ENCODE measurements at places on chromosomes 1 and 21.

DNA sequence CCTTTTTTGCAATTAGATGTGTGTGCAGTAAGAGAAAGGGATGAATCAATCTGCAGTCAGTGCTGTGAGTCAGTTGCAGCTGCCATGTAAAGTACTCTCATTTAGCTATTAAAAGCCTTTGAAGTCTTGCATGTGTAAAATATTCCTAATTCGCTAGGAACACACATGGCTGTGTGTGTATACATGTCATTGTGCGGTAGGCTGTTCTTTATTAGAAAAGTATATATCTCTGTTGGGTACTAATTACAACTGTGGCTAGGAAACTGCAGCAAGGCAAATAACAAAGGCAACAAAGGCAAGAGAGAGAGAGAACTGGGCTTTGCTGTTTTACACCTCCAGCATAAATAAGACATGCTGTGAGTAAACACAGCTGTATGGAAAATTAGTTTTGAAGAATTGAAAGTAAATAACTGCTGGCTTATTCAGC is 41.7 kb downstream of the EPB41 start:
- DNase-seq: no peak

GRCh38 chr1:51044834-51045233 is 57.2 kb upstream of the C1orf185 start:
- no peak for DNase-seq

- no peak for DNase-seq
Measured at GRCh38 chr1:230648114-230648513, 5.8 kb downstream of the COG2 start.

- no peak for DNase-seq
Measured at GRCh38 chr1:151371370-151372057, 991 bp downstream of the SELENBP1 start.

- DNase-seq: no peak
Measured at GRCh38 chr1:77565321-77565720, 117.1 kb downstream of the ZZZ3 start.

DNA sequence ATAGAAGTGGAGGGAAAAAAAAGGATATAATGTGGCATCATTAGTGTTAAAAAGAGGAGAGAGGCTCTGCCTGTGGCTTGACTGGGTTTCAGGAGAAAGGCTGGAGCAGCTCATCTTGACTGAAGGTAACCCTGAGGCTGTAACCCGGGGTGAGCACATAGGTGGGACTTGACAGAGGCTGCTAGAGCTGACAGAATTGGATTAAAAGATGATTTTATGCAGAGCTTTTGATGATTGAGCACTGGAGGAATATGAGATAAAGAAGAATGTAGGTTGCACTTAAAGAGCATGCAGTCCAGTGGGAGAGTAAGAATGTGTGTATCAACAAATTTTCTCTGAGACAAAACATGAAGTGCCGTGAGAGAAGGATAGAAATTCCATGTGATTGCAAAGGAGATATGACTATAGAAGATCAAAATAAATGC is 17.3 kb downstream of the LAMC1 start:
- DNase-seq: no peak

- DNase-seq: no peak
Measured at GRCh38 chr21:41506005-41506594, 1.9 kb downstream of the TMPRSS2 start.

DNA sequence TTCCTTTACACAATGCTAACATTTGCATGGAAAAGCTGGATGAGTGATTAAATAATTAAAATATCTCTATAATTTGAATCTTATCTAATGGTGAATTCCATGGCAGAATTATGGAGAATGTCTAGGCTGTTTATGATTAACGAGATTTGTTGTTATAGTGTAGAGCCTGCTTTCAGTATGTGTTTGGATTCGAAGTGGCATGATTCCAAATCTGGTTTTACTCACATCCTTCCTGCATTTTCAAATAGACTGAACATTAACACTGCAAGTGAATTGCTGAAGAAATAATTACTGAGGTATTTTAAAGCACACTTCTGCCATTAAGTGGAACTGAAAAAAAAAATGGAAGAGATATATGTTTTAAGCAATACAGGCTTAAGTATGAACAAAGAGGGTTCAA is 5.1 kb upstream of the NEK7 start:
- DNase-seq: no peak

DNA sequence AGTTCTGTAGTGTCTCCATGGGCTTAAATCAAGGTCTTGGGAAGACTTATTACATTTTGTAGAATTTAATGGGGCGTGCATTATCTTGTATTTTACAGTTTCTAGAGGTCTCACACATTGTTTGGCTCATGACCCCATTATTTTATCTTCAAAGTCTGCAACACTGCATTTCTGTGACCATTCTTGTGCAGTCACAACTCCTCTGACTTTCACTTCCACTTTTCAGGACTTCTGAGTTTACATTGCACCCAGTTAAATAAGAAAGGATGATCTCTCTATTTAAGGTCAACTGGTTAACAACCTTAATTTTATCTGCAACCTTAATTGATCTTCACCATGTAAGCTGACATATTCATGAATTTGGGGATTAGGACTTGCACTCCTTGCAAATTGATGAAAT is 1186.6 kb downstream of the MRPL39 start:
- DNase-seq: peak; percentile 10

GRCh38 chr1:246750752-246751151 is 26.5 kb downstream of the SCCPDH start:
- DNase-seq: no peak

GRCh38 chr1:47753808-47754207 is 243.4 kb downstream of the TRABD2B start:
- DNase-seq: no peak

GRCh38 chr1:16927711-16928485 is 6.2 kb downstream of the CROCC start:
- no peak for DNase-seq

- no peak for DNase-seq
Measured at GRCh38 chr1:219581766-219582165, 31.1 kb downstream of the ZC3H11B start.

GRCh38 chr1:9200441-9200840 is 34.1 kb upstream of the H6PD start:
- no peak for DNase-seq

DNA sequence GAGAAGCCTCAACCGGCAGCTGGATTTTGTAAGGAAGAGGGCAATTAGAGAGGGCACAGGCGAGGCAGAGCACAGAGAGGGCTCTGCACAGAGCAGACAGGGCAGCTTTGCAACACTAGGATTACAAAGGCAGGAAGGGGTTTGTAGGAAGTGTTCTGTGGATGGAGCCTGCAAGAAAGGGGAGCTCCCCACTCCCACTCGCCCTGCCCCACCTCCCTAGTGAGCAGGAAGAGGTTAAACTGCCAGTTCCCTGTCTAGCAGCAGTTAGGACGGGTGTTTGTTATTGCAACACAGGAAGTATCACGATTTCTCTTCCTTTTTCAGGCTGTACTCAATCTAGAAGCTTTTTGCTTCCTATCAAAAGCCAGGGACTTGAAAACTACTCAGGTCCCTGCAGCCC is 63.3 kb upstream of the LRRC8D start:
- no peak for DNase-seq

DNA sequence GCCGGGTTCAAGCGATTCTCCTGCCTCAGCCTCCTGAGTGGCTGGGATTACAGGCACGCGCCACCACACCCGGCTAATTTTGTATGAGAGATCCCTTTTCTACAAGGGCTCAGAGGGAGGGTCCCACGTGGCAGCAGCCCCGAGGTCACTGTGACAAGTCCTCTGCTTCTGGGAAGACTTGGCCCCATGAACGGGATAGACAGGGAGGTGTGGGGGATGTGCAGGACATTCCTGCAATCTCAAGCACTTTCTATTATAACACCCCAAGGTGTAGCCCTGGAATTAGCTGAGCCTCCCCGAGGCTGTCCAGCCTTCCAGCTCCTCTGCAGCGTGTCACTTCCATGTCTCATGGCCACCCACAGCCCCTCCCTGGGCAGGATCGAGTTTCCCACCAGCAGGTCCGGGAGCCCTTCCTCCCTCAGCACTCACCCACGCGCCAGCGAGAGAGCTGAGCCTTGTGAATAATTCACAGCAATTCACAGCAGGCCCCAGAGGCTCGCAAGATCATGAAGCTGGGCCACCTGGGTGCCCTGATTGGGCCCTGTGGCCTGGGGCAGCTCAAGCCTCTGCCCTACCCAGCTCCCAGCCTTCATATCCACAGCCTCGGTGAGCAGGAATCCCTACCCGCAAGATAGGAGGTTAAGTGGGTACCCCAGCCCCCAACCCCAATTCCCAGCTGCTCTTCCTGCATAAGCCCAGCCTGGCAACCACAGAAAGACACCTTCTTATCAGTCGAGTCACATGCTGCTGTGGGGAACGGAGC is 22.8 kb upstream of the RNU1-4 start:
- no peak for DNase-seq

DNA sequence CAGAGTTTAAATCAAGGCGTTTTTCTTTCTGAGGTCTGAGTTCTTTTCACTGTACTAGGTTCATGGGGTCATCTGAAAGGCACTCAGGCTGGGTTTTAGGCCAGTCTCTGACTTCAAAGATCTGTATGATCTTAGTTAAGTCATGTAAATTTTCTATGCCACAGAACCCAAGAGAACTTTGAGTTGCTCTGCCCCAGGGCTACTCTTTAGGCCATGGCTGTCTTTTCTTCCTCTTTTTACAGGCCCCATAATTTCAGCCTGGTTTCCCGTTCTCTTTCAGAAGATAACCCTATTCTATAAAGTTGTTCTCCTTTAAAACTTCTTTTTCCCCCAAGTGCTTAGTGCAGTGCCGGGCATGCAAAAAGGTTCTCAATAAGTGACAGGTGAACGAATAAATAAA is 26.1 kb downstream of the METTL13 start:
- DNase-seq: no peak

DNA sequence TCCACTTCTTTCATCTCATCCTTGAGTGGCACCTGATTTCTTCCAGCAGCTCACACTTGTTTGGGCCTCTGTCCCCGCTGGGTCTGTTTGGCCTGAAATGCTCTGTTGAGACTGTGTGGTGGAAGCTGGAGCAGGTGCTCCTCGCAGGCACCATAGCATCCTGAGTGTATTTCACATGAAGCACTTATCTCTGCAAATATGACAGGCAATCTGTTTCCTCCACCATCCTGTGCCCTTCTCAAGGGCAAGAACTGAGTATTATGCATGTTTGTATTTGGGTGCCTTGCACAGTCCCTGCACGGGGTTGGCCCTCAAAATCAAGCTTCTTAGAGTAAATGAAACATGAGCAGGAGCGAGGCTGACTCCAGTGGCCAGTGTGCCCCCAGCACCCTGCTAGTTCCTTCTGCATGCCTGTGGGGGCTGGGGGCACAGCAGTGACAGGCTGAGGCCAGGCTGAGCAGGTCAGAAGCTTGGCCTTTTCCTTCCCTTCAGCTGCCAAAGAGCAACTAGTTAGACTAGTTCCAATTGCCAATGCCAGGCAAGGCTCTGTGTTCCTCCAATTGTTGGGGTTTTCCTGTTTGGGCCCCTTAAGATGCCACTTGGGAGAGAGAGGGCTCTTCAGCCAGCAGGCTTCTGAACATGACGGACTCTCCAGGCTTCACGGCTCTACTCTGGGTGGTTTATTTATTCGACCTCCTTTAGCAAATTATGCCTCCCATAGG is 129.6 kb upstream of the ATP1A1 start:
- DNase-seq: no peak

GRCh38 chr1:95117207-95118066 is at the start of gene TLCD4:
TSS of gene TLCD4 (plus strand) at chr1:95117355. CDS start at chr1:95143902, 26,547 bp downstream.
- DNase-seq: peak; percentile 40

DNA sequence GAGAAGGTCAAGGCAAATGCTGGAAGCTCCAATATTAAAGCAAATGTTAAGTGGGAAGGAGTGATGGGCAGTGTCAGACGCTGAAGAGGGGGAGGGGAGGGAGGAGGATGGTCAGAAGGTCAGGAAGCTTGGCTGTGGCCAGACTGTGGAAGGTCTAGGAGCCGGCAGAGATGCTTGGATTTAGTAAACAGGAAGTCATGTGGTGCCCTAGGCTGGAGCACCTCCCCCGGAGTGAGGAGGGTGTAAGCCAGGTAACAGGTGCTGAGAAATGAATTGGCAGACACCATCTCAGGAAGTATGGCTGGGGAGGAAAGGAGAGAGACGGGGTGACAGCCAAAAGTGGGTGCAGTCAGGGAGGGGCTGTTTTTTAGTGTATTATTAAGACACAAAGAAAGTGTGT is 17.7 kb downstream of the CSMD2 start:
- DNase-seq: no peak

GRCh38 chr1:2382621-2383361 is 8.6 kb downstream of the MORN1 start:
- no peak for DNase-seq

- DNase-seq: no peak
Measured at GRCh38 chr1:200366577-200367253, 43.1 kb downstream of the ZNF281 start.

- DNase-seq: no peak
Measured at GRCh38 chr1:38667626-38668025, 191.9 kb downstream of the RRAGC start.

- DNase-seq: no peak
Measured at GRCh38 chr1:201038186-201038876, 14.8 kb upstream of the KIF21B start.

- no peak for DNase-seq
Measured at GRCh38 chr21:43731891-43732711, 13.2 kb downstream of the PDXK start.

- no peak for DNase-seq
Measured at GRCh38 chr1:193131266-193131860, 9.5 kb downstream of the CDC73 start.

DNA sequence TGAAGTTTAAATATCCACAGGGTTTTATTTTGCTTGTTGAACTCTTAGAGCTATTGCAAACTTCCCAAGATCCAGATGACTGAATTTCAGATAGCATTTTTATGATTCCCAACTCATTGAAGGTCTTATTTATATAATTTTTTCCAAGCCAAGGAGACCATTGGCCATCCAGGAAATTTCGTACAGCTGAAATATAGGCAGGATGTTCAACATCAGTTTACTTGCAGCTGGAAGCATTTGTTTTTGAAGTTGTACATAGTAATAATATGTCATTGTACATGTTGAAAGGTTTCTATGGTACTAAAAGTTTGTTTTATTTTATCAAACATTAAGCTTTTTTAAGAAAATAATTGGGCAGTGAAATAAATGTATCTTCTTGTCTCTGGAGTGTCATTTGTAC is 32.8 kb upstream of the DDR2 start:
- no peak for DNase-seq

DNA sequence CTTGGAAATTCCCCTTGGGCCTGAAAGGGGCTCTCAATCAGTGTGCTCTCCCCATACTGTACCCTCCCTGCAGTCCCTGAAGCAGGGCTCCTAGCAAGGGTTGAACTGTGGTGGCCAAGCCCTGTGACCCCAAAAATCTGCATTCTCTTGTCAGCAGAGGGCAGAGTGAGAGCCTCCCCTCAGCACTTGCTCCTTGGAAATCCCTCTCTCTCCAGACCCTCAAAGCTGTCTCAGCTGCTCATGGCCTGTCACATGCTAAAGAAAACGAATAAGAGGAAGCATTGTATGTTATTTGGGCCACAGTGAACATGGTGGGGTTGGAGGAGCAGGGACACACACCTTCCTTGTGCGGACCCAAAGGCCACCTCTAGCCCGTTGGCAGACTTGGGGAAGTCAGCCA is 47.2 kb upstream of the SYNC start:
- no peak for DNase-seq

GRCh38 chr1:77584884-77585283 is 97.6 kb downstream of the ZZZ3 start:
- DNase-seq: no peak

- DNase-seq: no peak
Measured at GRCh38 chr21:42156690-42157605, 62.0 kb upstream of the ABCG1 start.

GRCh38 chr1:29803486-29803885 is 567.2 kb downstream of the PTPRU start:
- no peak for DNase-seq

GRCh38 chr1:210747890-210748289 is 386.1 kb downstream of the KCNH1 start:
- DNase-seq: no peak

- no peak for DNase-seq
Measured at GRCh38 chr1:17829579-17829978, 74.4 kb downstream of the ACTL8 start.
